ENCODE measurements at places on chromosomes 2 and 18.

DNA sequence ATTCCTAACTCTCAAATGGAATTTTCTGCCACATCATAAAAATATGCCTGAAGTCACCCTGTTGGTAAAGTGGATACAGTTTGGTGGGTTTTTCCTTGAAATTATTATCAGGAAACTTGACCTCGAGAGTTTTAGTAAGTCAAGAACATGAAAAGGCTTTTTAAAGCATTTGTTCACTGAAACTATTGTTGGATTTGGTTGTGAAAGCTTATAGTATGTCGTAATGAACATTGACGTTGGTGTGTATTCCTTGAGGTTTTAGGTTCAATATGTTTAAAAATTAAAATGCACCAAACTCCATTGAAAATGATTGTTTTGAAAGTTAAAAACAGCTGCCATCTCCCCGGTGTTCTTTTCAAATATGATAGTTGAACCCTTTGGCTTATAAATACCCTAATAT, 30.8 kb downstream of the AOX1 start:
- DNase-seq, result peak; percentile 15

GRCh38 chr18:66264130-66264529, 339.8 kb downstream of the CDH19 start:
- DNase-seq, result no peak

GRCh38 chr18:79878741-79879378, 72.6 kb downstream of the SLC66A2 start:
- DNase-seq, result no peak

DNA sequence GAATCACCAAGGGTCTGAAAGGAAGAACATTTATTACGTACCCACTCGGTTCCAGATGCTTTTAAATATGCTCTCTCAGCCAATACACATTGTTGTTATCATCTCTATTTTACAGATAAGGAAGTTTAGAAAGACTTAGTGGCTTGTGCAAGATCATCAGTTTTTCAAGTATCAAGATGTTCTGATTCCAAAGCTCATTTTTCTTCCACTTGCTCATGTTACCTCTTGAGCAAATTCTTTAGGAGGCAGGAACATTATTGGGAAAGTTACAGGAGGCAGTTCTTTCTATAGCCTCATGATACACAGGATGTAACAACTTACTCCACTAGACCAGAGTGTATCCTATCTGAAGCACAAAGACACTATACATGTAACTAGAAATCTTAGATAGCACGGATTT, 65.0 kb upstream of the MMADHC start:
- DNase-seq, result peak; percentile 4

- peak; percentile 54 for DNase-seq
These were observed 175.1 kb downstream of the ZFP36L2 start for GRCh38 chr2:43051338-43051737.

DNA sequence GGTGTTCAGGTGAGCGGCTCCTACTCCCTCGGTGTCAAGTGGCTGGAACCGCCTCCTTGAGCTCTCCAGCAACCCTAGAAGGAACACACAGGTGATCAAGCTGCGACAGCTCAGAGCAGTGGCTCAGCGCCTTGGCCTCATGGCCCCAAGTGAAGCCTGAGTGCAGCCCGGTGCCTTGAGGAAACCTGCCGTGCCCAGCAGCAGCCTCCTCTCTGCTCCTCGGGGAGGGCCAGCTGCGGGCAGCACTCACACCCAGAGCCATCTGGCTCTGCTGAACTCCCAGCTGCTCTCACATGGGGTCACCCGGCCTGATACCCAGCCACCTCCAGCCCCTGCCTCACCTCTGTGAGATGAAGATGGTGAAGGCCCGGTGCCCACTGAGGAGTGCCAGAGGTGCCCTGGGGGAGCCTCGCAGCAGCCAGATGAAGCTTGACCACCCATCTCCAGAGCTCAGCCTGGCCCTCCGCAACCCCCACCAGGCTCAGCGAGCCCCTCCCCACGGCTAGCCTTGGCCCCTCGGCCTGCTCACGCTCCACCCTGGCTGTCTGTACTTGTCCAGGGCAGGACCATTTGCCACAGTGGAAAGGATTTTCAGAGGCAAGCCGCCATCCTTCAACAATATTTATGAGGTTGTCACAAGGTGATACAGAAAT, 70.6 kb upstream of the RAB6C start:
- no peak for DNase-seq

DNA sequence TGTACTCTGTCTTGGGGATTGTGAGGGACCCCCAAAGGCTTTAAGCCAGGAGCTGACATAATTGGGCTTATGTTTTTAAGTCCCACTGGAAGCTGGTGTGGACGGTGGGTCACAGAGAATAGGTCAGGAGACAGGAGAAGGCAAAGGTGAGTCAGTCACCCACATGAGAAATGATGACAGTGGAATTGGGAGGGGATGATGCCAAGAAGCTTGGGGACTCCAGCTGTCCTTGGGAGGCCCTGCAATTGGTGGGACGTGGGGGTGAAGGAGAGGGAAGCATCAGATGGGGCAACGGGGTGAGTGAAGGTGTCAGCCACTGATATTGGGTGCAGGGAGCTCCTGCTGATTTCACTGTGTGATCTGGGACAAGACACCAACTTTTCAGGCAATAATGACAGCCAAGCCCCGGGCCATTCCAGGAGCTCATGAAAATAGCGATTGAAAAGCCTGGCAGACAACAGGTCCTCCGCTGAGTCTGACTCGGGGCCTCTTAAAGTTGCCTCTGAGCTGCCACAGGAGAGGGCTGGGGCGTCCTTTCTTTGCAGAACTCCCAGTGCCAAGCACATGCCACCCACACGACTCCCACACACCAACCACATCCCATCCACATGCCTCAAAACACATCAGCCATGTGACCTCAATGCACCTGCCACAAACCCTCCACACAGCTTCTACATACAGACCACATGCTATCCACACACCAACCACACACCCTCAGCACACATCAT, 13.4 kb downstream of the TNS1 start:
- no peak for DNase-seq

GRCh38 chr2:9143264-9143815, 63.3 kb upstream of the ASAP2 start:
- DNase-seq, result no peak

DNA sequence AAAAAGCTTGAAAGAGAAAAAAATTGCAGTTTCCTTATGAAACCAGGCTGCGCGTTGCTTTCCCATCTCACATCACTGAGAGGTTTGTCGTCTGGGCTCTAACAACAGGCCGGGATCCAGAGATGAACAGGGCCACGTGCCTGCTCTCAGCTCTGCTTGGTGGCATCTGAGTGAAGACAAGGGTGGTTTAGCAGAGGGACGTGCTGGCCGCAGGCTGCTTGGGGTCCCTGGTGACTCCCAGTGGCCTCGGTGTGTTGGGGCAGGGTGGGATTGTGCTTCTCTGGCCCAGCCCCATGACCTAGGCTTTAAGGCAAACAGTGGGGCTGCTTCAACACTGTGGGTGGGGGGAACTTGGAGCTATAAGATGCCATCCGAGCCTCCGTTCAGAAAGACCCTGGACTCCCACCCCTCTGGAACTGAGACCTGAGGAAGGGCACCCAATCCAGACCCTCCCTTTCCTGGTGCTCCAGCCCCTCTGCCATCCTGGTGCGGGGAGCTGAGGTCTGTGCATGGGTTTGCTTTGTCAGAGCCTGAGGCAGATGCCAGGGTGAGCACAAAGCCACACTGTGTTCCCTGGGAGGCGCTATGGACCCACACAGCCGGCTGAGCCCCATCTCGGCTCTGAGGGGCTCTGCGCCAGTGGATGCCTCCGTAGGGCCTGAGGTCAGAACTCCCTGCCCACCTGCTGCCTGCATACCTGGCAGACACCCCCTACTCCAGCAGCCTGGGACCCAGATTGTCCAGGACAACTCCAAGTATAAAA, 18.4 kb upstream of the HPCAL1 start:
- no peak for DNase-seq

DNA sequence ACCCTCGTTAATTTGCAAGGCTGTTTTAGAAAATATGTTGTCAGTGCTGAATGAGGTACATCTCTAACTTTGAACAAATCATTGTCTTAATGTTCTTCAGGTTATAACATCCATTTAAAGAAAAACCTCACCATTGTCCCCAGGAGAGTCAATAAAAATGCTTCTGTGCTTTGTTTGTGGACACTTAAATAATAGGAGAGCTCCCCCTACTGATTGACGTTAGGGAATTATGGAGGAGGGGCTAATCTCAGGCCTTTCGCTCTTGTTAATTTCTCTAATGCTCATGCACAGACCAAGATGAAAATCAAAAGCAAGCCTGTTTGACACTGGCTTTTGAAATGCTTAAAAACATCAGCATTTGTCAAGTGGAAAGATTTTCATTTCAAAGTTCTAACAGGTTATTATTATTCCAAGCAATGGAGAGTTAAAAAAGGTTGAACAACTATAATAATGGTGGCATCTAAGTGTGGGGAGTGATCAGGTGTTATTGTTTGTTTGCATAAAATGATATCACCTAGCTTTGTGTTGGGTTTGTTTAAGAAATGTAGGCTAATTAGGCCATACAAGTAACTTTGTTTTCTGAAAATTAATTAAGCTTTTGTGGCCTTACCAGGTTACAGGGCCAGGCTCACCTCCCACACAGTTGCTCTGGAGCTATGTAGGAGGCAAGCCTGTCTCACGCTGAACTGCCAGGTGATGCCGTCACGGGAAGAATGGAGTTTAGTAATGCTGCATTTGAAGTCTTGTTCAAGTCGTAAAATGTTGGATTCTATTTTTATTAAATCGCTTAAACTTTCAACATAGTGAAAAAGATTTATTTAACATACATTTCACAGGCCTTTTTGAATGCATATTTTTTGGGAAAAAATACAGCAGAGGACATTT, 51.7 kb upstream of the SMIM21 start:
- DNase-seq, result peak; percentile 62

DNA sequence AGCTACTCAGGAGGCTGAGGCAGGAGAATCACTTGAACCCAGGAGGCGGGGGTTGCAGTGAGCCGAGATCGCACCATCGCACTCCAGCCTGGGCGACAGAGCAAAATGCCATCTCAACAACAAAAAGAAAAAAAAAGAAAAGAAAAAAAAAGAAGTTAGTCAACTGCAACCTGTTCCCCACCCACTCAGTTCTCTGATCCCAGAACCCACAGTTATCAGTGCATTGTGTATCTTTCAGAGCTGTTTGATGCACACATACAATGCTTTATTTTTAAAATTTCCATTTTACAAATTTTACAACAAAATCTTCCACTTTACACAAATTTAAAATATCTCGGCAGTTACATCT, 14.0 kb downstream of the RNU2-63P start:
- DNase-seq, result no peak

GRCh38 chr2:182608181-182608845, 107.7 kb upstream of the DNAJC10 start:
- no peak for DNase-seq

- no peak for DNase-seq
These were observed 59.8 kb downstream of the ZNF236 start for GRCh38 chr18:76882146-76882545.

GRCh38 chr2:71613403-71613952, 160.1 kb downstream of the DYSF start:
- DNase-seq, result no peak

DNA sequence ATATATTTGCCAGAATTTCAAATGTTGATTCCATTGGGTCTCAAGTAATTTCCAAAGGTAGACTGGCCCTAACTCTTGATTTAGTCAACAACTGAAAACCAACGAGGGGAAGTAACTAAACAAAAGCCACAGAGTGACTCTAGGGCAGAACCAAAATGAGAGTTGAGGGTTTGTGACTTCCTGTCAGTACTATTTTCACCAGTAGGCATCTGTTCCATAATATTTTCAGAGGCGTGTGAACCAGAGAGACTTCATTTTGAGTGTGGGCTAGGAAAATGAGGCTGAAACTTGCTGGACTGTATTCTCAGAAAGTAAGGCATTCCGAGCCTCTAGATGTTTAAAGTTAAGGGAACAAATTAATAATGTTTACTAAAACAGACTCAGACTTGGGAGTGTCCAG, 70.6 kb downstream of the GDF7 start:
- no peak for DNase-seq

DNA sequence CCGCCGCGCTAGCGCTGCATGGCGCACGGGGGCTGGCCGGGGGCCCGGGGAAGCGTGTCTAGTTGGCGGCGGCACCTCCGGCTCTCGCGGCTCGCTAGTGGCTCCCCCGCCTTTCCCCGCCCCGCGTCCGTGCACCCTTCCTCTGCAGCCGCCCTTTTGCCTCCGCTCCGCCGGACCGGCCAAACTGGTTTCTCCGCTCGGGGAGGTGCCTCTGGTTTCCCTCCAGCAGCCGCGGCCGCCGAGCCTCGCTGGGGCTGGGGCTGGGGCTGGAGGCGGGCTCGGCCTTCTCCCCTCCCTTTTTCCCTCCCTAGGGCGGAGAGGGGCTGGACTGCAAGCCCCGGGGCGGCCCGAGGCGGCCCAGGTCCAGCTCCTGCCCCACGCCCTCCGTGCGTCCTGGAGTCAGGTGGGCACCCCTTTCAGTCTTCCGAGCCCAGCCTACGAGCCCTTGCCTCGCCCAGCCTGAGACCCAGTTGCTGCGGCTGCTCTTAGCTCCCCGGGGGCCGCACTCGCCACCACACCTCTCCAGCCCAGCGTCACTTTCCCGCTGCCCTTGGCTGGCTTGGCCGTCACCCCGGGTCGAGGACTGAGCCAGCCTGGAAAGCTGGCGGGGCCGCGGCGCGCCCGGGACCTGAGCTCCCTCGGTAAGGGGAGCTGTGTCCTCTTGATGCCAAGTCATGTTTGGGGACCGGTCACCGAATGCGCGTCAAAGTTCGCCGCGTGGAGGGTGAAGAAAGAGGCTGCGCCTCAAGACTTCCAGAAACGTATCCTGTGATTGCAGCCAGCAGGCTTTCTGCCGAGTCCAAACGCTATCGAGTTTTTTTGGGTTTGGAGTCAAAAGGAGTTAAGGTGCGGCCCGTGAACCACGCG, at the start of gene ATP8B1:
Gene ATP8B1, minus strand, starts transcription at position 213 of the 867 bp plus-strand sequence. CDS start 71,508 bp downstream, outside the sequence.
- peak; percentile 56 for DNase-seq

DNA sequence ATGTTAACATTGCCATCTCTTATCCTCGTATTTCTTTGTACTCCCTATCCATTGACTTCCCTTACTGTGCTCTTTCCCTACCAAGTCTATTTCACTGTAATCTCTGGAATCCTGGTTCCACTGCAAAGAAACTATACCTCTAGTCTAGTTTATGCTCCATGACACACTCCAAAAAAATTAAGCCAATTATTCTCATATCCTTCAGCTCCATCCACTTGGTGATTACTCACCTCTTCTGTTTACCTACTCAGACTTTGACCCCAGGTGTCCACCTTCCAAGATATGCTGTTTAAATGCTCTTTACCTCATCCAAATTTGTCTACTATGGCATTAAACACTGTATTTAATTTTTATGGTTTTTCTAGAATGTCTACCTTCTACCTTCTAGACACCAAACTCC, 137.9 kb downstream of the ATAD2B start:
- DNase-seq, result peak; percentile 15

DNA sequence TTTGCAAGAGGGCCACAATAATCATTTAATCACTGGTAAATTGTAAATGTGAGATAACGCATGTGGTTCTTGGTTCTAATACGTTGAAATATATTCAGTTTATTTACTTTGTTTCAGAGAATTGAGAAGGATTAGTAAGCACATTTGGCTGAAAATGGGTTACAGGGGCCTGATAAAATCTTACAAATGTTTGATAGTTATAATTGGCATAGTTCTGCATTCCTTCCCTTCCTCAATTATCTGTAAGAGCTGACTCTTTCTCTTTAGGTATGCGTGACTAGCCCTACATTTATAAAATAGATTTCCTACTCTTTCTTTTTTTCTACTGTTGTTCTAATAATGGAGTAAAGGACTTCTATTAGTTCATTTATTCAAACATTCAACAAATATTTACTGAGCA, 685.2 kb downstream of the NUP35 start:
- no peak for DNase-seq
